Naive thymus-derived CD4-positive, alpha-beta T cell (primary cell): ENCODE measurements at places on chromosomes 7 and 10. TPM values are rescaled to one million over a fixed set of nuclear protein-coding genes. Genes with fewer than 3 reads are reported as not detected.

DNA sequence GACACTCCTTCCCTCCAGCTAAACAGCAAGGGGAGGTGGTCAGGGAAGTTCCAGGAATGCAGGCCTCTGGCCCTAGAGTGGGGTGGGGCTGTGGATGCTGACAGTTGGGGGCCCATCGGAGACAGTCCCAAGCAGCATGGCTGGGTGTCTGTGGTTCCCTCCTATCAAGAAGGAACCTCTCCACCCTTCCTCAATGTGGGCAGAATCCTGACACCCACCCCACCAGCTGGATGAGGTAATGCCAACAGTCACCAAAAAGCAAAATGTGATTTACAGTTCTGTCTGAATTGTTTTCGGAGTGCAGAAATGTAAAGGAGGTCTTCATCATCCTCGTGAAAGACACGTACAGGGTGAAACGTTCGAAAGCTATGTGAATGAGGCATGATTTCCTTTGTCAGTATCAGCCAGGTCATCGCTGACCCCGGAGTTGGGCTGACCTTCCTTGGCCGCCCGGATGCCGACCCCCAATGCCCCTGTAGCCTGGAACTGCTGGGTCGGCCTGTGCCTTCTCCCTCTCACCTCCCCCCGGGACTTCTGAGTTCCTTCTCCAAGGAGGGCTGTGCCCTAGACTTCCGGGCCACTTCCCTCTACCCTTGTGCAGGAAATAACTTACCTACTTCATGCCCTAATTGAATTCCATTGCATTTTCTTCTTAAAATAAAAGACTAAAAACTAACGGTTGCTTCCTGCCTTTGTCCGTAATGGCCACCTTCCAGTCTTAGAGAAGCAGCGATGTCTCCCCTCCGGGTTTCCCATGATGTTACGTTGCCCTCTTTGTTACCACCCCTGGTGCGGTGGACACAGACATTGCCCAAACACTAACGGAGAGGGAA is 24.5 kb downstream of the FOXK1 start:
- no peak overlapping the region for H3K27ac ChIP-seq
- no peaks in the 10 kb centered on the region for H3K27me3 ChIP-seq
- no peak overlapping the region for H3K4me3 ChIP-seq
- peaks cover 16% of the 10 kb centered on the region for H3K36me3 ChIP-seq
- H3K4me1 ChIP-seq = no peaks in the 10 kb centered on the region

DNA sequence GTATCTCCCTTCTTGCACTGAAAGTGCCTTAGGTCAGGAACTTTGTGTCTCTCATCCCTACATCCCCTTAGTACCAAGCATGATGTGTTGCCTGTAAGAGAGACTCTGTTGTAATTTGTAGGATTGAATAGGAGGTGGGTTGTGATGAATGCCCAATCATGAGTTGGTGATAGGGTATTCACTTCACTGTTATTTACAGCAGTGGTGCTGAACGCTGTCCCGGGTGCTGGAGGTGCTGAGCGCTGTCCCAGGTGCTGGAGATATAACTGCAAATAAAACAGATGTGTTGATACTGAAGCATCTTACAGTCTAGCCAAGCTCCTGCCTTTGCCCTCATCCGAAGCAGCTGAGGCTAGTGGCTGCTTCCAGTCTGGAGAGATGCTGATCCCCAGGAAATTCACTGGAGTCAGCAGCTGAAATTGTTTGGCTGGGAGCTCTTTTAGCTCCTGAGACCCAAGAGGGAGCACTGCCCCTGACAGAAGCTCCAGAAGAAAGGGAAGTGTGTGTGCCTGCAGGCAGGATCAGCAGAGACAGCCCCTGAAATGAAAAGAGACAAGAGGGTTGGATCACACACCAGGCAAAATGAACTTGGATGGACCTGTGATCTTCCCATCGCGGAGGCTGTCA is 183.4 kb downstream of the SORCS3 start:
- no peak overlapping the region for H3K27ac ChIP-seq
- no peak for DNase-seq
- H3K27me3 ChIP-seq = no peaks in the 10 kb centered on the region
- no peaks in the 10 kb centered on the region for H3K36me3 ChIP-seq
- H3K4me1 ChIP-seq = no peaks in the 10 kb centered on the region

DNA sequence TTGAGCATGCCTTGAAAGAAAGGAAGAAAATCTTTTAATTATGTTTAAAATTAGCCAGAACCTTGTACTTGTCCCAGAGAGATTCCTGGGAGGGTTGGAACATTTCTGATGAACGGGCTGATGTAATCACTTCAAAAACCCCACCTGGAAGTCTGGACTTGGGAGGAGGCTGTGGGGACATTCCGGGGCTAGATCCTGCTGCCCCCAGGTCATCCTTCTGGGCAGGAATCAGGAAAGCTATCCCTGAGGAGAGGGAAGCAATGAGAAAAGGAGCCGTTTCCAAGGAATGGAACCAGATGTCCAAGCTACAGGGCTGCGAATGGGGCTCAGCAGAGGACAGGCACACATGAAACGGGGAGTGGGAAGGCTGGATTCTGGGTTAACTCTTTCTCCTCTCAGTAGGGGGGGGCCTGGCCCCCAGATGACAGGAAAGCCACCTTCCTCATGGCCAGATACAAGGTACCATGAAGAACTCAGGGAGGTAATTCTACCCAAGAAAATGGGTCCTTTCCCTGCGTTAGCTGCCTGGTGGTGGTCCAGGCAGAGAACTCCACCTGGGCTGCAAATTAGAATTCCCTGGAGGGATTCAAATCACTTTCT is 280.1 kb downstream of the TCF7L2 start:
- no peaks in the 10 kb centered on the region for H3K4me1 ChIP-seq
- no peak for DNase-seq
- no peaks in the 10 kb centered on the region for H3K27me3 ChIP-seq
- H3K36me3 ChIP-seq = no peaks in the 10 kb centered on the region
- H3K27ac ChIP-seq = no peak overlapping the region

DNA sequence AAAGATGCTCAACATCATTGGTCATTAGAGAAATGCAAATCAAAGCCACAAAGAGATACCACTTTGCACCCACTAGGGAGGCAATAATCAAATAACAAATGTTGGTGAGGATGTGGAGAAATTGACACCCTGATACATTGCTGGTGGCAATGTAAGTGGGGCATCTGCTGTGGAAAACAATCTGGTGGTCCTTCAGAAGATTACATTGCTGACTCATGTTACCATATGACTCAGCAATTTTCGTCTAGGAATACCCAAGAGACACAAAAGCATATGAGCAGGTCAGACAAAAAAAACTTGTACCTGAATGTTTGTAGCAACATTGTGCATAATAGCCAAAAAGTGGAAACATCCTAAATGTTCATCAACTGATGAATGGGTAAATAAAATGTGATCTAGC is 4.9 kb upstream of the CLDN3 start:
- H3K36me3 ChIP-seq = no peaks in the 10 kb centered on the region
- no peak overlapping the region for H3K27ac ChIP-seq
- no peaks in the 10 kb centered on the region for H3K4me1 ChIP-seq
- no peaks in the 10 kb centered on the region for H3K27me3 ChIP-seq

IGF2BP3 gene
- total RNA-seq = 1.3 and 1.4 TPM in 2 replicates

CUBN gene
- 17.5 TPM for total RNA-seq

DNA sequence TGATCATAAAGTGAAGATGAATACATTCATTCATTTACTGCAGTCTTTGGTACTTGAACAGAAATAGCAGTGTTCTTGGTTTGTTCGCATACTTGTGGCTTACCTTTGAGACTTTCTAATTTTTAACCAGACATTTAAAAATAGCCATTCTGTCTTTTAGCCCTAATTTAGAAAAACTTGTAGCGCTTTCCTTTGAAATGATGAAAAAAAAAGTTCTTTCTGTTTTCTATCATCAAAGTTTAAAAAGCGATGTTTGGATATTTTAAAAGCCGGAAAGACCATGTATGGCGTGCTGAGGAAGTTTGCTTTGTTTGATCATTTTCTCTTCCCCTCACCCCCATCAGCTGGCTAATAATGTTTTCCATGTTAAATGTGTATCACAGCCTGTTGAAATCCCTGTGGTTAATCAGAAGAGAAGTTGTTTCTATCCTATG is 116.3 kb downstream of the CUX1 start:
- no peaks in the 10 kb centered on the region for H3K4me1 ChIP-seq
- no peak overlapping the region for H3K27ac ChIP-seq
- H3K27me3 ChIP-seq = no peaks in the 10 kb centered on the region
- no peak overlapping the region for H3K4me3 ChIP-seq
- H3K36me3 ChIP-seq = no peaks in the 10 kb centered on the region

- H3K4me3 ChIP-seq = no peak overlapping the region
- H3K36me3 ChIP-seq = no peaks in the 10 kb centered on the region
- H3K27me3 ChIP-seq = no peaks in the 10 kb centered on the region
- no peaks in the 10 kb centered on the region for H3K4me1 ChIP-seq
- no peak overlapping the region for H3K27ac ChIP-seq
- DNase-seq = no peak
Measured at GRCh38 chr7:150780292-150780691, 19.9 kb downstream of the TMEM176B start.

DNA sequence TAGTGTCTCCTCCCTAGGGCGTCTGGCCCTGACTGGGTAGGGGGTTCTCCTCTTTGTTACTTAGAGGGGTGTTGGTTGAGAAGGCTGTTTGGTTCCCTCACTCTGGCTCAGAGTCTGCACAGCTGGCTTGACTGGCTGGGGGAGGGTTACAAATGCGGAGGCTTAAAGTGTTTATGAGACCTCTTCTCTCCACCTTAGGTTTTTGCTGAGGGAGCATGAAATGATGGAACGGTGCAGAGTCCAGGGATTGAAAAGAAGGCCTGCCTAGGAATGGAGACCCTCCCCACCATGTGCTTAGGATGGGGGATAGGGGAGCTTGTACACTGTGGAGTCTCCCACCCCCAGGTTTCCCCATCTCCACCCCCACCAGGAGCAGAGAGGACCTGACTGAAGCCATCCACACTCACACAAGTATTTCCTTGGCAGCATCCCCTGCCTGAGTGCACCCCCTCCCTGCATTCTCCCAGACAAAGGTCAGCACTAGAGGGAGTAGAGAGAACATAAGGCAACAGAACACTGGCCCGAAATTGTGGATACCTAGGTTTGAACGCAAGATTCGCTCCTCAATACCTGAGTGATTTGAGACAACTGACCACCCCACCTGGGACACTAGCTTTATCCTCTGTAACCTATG is 1.7 kb upstream of the LDB1 start:
- H3K27me3 ChIP-seq = no peaks in the 10 kb centered on the region
- H3K36me3 ChIP-seq = no peaks in the 10 kb centered on the region
- peak overlapping the region; percentile 97 for H3K27ac ChIP-seq
- H3K4me3 ChIP-seq = peak overlapping the region; percentile 90

GRCh38 chr10:61943674-61944378 is 42.3 kb downstream of the ARID5B start:
- H3K4me3 ChIP-seq = peak overlapping the region; percentile 15
- H3K4me1 ChIP-seq = peaks cover 28% of the 10 kb centered on the region
- H3K27ac ChIP-seq = peak overlapping the region; percentile 58
- H3K27me3 ChIP-seq = no peaks in the 10 kb centered on the region
- H3K36me3 ChIP-seq = peaks cover 2% of the 10 kb centered on the region

IQUB gene
- total RNA-seq = not detected in 2 replicates

CUTC gene
- 19.3 TPM for total RNA-seq

GRCh38 chr7:157615852-157616251 is 279.0 kb downstream of the DNAJB6 start:
- no peak for DNase-seq
- no peaks in the 10 kb centered on the region for H3K36me3 ChIP-seq
- no peak overlapping the region for H3K27ac ChIP-seq
- H3K4me3 ChIP-seq = no peak overlapping the region
- H3K27me3 ChIP-seq = no peaks in the 10 kb centered on the region
